Stimulated activated CD8-positive, alpha-beta memory T cell treated with anti-CD3 and anti-CD28 coated beads, Interleukin-15, amount 100 ng/mL, for 4 hours (primary cell): ENCODE measurements at places on chromosomes 12 and 14.

DNA sequence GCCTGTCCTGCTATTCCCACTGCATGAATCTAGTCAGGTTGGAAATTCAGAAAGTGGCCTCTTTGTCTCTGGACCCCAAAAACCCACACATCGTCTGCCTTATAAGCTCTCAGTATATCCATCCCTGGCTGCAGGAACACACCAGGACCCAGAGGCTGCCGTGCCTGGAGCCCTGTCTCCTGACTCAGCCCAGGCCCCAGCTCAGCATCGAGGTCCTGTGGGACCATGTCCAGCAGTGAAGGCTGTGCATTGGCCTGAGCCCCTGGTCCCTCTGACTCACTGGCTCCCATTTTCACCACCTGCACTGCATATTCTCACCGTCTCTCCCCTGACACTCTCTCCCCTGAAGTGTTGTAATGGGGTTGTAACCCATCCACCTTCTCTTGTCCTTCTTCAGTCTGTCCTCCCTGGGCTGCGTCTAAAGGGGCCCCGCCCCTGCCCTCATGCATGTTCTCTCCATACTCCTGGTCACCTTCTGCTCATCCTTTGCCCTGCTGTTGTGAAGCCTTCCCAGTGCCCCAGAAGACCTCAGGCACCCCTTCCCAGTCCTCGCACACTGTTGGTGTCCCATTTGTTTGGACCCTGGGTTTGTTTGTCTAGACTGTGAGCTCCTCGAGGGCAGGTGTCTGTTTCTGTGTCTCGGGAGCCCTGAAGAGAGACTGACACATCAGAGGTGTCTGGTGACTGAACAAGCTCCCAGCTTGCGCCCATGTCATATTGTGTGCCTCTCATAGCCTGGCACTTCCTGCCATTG, 43.8 kb downstream of the EVL start:
- DNase-seq = no peak

GRCh38 chr12:32273063-32273522, 126.3 kb upstream of the FGD4 start:
- no peak for DNase-seq

GRCh38 chr12:42648061-42648460, 58.5 kb upstream of the PRICKLE1 start:
- no peak for DNase-seq

- no peak for DNase-seq
Measured at GRCh38 chr14:22147716-22148115, 441.3 kb downstream of the DAD1 start.

DNA sequence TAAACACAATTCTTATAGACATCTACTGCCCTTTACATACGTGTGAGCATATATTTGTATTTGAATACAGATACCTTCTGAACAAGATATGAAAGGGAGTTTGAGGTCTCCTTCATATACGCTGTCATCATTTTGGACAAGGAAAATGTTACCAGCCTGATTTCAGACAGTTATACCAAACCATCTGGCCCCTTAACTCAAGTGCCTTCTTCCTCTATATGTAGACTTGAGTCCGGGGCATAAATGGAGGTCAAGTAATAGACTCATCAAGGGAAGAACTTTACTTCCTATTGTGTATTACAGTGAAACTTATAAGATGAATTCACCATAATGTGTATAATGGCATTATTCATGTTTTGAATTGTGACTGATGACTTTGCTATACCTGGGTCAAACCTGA, 52.2 kb downstream of the FAR2 start:
- no peak for DNase-seq
